ENCODE measurements at places on chromosomes 2 and 18.

GRCh38 chr2:239585422-239585821 lies 184.6 kb upstream of the HDAC4 start:
- DNase-seq: no peak

DNA sequence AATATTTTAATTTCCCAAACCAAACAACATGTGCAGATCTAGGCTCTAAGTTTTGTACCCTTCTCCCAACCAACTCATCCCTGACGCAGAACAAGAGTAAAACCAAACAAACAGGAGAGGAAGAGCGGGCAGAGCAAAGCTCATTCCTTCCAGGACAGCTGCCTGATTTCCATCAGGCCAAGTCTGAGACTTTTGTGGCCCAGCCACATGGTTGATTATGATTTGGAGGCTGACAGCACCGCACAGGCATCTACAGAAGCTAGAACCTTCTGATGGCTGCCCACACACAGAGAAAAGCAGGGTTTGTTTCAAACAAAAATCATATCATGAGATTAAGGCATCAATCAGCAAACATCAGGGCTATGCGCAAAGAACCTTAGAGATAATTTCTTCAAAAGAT lies 262.6 kb downstream of the TNS1 start:
- peak; percentile 17 for DNase-seq

GRCh38 chr2:8094526-8094925 lies 587.3 kb upstream of the ID2 start:
- DNase-seq: no peak

- no peak for DNase-seq
Measured at GRCh38 chr18:52936931-52937330, 596.9 kb downstream of the DCC start.

- no peak for DNase-seq
Measured at GRCh38 chr2:29871541-29871940, 49.8 kb downstream of the ALK start.

GRCh38 chr2:118103951-118104940 lies 16.0 kb downstream of the INSIG2 start:
- DNase-seq: no peak

DNA sequence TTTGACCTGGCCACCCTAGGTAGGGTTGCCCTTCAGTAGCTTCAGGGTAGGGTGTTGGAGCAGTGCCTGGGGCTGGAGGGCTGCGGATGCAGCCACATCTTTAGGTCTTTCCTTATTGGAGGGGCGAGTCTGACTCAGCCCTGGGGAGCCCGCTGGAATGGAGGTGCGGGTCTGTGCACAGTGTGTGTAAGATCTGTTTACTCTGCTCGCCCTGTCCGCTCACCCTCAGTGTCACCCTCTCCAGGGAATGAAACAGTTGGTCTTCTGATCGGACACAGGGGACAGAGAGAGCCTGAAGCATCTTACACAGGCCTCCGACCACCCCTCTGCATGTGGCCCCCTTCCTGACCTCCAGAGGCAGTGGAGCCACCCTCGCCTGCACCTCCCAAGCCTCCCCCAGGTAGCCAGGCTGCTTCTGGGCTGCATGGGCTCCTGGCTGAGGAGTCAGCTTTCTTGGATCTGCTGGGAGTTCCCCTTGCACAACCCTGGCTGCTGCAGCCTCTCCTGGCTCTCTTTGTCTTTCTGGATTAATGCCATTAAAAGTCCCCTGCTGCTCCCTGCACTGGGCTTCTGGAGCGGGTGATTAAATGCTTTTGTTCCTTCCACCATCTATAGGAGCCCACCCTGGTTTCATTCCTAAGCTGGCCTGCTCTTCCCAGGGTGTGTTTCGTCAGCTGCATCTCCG lies 82.6 kb downstream of the ASB1 start:
- DNase-seq: no peak

- no peak for DNase-seq
Measured at GRCh38 chr18:36128907-36129299, 237 bp downstream of the SLC39A6 start.

DNA sequence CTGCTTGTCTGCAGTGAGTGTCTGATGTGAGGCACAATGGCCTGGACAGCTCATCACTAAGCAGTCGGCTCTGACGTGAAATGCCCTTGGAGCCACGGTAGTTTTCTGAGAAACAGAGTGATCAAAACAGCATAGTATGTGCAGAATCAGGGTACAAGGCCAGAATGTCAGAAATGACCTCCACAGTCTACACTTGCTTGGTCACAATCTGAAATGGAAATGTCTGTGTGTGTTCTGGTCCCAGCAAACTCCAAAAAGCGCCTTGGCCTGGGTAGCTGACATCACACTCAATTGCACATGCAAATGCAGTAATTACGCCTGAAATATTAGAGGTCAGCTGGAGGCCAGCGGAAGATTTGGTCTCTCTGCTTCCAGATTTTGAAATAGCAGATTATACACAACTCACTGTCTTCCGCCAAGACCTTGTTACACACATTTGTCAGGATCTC lies 95.4 kb downstream of the CTAGE1 start:
- no peak for DNase-seq

DNA sequence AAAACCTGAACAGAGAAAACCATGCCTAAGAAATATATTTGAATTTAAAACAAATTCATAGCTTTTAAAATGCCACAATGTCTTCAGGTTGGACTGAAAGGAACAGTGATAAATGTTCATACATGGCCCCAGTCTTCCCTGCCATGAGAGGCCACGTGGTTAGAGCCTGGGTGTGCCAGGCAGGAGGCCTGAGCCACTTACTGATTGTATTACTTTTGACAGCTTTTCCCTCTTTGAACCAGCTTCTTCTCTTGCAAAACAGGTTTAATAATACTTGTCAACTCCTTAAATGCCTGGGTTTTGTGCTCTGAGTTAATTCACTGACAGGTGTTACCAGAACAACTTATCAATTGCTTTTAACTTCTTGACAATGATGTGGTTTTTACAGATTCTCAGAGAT lies 27.0 kb downstream of the RBKS start:
- DNase-seq: no peak
